ENCODE measurements at places on chromosomes 1 and 21.
A peak's percentile ranks its signal among the peaks of the same experiment; 100 is the strongest.

DNA sequence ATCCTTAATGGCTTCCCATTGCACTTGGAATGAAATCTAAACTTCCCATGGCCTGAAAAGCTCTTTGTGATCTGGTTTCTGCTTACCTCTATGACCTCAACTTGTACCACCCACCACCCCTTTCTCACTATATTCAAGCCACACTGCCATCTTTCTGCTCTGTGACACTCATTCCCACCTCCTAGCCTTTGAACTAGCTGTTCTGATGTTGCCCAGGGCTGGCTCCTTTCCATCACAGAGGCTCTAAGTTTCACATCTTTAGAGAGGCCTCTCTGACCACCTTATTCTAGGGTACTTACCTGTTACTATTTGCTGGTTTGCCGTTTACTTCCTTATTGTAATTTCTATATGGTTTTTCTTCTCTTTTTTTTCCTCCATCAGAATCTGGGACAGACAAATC is 4.2 kb downstream of the MPZL1 start:
- DNase-seq, result no peak

GRCh38 chr21:26528882-26529281 is 44.2 kb downstream of the CYYR1 start:
- DNase-seq, result no peak

DNA sequence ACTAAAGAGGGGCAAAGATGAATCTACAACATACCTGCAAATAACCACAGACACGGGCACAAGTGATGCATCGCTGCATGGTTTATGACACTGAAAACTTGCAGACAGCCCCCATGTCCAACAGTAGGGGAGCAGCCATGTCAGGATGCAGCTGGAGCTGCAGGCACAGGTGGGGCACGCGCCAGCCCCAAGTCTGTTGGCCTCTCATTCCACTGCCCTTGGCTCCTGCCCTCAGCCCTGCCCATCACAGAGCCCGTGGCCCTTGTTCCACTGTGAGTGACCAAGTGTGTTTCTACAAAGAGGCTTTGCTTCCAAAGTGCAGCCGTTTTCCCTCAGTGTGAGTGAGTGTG is 3.2 kb upstream of the PADI4 start:
- DNase-seq, result no peak

GRCh38 chr1:94599095-94599813 is 57.7 kb upstream of the F3 start:
- peak; percentile 84 for DNase-seq

DNA sequence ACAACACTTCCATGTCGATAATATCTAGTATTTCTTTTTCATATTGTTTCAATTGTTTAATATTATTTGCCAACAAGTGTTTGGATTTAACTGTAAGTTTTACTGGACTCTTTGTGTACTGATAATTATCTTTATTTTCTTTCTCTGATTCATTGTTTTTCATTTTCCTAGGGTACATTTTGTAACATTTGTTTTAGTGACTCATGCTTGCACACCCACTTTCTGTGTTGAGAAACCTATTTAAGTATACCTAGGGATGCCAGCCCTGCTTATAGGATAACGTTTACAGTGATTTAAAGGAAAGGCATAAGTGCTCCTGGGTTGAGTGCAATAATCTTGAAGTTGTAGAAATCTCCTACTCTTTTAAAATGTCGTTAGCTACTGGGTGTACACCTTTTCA is 1386.0 kb upstream of the ADGRL4 start:
- DNase-seq, result no peak

DNA sequence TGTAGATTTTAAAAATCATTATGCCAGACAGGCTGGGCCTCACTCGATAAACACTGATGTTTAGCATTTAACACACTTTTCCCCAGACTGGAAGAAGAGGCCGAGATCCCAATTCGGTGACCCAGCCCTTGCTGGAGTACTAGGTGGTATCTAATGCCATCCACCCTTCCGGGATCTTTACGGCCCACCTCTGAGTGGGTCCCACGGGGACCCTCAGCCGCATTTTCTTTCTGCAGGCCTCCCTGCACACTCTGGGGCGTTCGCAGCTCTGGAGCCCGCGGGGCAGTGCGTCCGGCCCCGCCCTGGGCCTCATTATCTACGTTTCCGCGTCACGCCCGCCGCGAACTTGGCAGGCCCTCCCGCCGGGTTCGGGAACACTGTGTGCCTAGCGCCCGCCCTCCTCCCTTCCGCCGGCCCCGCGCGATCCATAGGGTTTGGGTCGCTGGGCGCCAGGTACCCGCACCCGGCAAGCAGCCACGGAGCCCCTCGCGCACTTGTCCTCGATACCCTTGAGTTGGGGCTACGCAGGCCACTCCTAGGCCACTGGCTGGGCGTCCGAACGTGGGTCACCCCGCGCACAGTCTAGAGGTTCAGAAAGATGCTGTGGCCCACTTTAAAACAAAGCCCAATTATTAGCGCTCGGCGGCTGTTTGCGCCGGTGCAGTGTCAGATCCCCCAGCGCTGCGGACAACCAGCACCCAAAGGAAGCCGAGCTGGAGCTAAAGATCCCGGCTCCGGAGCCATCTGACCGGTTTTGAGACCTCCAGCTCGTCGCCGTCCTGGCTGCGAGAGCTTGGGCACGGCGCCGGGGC is 950 bp upstream of the EVA1C start:
- no peak for DNase-seq

DNA sequence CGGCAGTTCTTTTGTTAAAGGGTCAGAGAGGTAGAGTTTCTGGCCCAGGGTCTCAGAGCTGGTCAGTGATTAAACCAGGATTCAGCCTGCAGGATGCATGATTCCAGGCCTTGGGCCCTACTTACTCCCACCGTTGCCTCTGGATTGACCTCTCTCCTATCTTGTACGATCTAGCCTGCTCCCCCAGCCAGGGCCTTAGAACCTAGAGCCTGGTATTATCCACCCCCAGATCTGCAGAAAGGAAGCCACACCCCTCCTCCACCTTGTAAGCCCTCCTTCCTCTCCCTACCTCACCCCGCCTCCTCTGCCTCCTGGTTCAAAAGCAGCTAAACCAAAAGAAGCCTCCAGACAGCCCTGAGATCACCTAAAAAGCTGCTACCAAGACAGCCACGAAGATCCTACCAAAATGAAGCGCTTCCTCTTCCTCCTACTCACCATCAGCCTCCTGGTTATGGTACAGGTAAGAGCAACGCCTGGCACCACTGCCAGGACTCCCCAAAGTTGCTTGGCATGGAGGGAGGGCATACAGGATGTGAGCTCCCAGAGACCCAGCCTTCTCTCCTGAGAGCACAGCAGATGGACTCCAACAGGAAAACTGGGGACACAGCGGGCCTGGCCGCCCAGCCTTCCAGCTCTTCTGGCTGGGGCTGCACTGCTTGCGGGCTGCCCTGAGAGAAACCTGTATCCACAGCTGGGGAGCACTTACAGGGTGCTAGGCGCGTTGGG is at the start of gene CD52:
Gene CD52, plus strand, starts transcription at position 347 of the 726 bp plus-strand sequence. Its CDS starts 60 bp downstream, at position 407.
- no peak for DNase-seq

- DNase-seq, result no peak
Measured at GRCh38 chr21:21813289-21813688, 815.1 kb downstream of the NCAM2 start.

DNA sequence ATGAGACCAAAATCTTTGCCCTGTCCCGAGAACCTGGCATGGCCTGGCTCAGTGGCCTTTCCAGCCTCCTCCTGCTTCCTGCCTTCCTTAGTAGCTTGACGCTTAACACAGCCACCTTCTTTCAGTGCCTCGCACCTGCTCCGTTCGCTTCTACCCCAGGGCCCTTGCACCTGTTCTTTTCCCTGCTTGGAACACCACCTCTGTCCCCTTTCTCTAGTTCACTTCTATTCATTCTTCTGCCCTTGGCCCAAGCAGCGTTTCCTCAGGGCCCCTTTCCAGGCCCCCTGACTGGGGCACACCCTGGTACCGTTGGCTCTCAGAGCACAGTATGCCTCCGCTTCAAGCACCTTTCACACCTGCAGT is 9.0 kb upstream of the HTR6 start:
- no peak for DNase-seq

DNA sequence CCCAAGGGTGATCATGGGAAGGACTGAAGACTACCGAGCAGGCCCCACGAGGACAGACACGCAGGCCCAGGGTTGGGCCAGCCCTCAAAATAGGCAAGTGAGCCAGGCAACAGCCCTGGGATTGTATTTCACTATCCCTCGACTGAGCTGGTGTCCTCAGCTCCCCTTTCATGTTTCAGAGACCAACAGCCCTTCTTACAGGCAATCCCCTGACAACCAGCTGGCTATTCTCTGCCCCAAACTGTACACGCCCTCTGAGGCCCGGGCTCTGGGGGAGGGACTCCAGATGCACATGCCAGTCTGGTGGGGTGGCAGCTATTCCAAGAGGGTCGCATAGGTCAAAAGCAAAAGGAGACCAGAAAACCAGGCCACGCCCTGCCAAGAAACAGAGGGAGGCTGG is 243.0 kb downstream of the TOMM20 start:
- DNase-seq, result no peak

DNA sequence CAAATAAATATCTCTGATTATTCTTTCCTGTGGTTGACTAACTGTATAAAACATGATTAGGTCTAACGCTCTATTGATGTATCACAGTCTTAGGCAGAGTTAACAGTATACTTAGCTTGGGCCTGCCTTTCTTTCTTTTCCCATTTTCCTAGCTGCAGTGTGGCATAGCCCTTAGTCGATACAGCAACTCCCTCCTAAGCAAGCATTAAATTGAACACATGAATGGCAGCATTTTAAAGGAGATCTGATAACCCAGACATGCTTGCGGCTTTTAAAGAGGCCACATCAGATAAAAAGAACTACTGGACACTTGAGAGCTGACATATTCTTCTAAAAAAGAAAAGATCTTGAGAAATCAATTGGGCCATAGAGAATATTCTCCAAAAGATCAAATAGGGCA is 312.0 kb upstream of the TMPRSS15 start:
- no peak for DNase-seq

- no peak for DNase-seq
Measured at GRCh38 chr1:38724160-38725131, 135.1 kb downstream of the RRAGC start.

- DNase-seq, result peak; percentile 76
Measured at GRCh38 chr1:68213843-68214242, 18.5 kb downstream of the WLS start.

GRCh38 chr1:29256394-29256793 is 20.1 kb downstream of the PTPRU start:
- no peak for DNase-seq

GRCh38 chr1:76872944-76873343 is 5.7 kb downstream of the ST6GALNAC5 start:
- no peak for DNase-seq

DNA sequence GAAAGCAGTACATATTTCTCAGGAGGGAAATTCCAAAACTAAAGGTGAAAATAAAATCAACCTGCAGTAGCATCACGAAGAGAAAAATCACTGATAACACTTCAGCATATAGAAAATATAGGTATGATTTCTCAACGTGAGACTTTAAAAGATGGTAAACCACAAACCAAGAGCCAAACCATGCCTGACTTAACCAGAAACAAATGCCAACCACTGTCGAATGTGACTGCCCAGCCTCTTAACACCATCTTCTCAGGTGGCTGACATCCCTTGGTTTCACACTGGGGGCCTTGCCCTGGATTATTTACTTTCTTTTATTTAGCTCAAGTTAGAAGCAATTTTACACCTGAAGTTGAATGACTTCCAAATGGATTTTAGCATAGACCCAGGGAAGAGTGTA is 10.1 kb downstream of the HMGCS2 start:
- no peak for DNase-seq

DNA sequence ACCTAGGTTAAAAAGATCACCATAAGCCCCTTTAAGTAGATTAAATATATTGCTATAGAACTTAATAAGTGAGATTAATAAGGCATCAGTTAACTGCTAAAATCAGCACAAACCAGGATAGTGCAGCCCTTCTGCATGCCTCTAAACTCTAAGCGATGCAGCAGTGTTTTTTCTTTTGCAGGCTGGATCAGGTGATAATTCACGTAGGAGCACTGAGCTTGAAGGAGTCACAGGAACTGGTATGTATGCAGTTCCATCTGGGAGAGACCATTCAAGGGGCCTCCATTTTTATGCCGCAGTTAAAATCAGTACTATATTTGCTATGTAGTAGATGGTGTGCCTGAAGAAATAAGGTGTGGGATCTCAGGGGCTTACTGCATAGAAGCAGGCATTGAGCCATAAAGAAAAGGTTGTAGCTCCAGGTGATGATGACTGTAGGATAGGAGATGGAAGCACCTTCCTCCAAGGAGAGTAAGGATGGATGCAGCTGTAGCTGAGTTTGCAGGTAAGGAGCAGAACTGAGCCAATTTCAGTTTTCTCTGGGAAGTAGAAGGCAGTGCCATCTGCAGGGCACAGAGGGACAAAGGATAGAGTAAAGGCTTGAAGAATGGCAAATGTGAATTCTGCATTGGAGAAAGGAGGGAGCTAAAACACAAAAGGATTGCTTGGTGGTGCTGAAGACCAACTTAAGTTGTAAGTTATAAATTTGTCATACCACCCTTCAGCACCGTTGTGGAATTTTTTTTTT is 22.6 kb downstream of the NPL start:
- no peak for DNase-seq

DNA sequence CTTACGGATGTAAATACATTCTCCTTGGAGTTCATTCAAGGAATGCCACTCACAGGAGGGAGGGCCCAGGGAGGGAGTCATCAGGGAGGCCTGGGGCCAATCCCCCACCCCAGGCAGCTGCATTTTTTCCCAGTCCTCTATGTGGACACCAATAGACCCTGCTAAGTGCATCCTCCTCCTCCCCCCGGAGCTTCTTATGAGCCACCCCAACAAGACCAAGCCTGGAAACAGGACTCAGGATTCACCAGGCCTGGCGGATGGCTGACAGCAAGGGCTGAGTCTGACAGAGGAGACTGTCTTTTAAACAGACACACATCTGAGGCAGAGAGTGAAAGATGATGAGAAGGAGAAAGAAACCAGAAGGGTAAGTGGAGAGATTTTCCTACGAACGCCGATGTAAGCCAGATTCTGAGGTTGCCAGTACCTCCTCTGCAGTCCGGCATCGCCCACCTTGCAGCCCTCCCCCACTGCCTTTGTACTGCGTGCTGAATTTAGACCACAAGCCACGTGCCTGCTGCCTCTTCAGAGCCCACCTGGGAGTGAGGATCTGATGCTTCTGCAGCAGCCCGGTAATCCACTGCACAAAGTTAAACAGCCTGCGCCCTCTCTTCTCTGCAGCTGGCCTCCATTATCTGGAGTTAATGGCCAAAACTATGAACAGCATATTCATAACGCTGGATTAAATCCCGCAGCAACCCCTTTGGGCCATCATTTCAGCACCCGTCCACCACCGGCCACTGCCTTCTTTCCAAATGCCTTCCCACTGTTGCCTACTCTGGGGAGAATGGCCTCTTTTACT is 17.6 kb upstream of the SFPQ start:
- no peak for DNase-seq

- no peak for DNase-seq
Measured at GRCh38 chr1:20726118-20726911, 6.2 kb downstream of the SH2D5 start.

GRCh38 chr1:111191496-111191895 is 8.9 kb downstream of the DENND2D start:
- no peak for DNase-seq
